Activated T-cell treated with anti-CD3 and anti-CD28 coated beads, Interleukin-2, amount 50 U/mL, for 1 hour (primary cell): ENCODE measurements at places on chromosomes 7 and 10.

DNA sequence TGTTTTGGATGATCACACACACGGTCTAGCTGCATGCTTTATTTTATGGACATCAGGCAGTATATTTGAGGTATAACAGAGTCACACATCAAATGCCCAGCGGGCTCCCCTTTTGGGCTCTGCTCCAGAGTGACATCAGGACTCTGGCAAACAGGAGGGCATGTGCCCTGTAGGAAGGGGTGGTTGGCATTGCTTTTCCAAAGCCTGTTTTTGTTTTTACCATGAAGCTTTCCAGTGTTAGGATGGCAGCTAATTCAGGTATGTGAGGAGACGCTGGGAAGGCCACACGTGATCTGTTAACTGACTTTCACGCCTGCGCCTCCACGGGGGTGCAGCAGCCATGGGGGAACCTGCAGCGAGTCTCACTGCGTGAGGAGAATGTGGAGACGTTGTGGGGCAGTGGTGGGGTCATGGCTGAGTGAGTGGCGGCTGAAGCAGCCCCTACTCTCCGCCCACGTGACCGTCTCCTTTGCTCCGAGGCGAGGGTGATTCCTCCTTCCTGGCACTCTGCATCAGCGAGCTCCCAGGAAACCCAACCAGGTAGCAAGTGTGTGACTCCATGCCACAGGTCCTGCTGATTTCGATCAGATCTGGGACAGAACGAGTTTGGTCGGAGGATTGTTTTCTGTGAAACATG, 117.7 kb downstream of the ANKRD61 start:
- no peak for DNase-seq

- no peak for DNase-seq
These were observed 260.1 kb upstream of the LRRN3 start for GRCh38 chr7:110830778-110831177.

DNA sequence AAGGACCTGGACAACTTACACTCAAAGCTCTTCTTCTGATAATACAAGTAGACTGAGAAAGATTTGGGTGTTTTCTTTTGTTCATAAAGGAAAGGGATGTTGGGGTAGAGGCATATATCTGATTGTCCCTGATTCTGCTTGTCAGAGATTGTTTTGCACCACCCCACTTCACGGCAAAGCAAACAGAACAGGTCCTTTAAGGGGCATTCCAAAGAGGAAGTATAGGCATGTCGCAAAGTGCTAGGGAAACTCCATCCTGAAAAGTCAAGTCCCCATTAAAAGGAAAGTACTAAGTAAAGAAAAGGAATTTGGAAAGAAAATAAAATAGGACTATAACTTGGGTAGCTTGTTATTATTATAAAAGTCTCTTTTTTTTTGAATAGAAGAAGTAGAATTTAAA, 233.0 kb downstream of the DNAJB9 start:
- no peak for DNase-seq

GRCh38 chr10:37478381-37478780, 353.0 kb downstream of the ANKRD30A start:
- DNase-seq = no peak

- peak; percentile 65 for DNase-seq
These were observed 16.2 kb downstream of the HSPB1 start for GRCh38 chr7:76318488-76319353.

GRCh38 chr10:124249196-124249595, 155.8 kb upstream of the CHST15 start:
- DNase-seq = no peak

DNA sequence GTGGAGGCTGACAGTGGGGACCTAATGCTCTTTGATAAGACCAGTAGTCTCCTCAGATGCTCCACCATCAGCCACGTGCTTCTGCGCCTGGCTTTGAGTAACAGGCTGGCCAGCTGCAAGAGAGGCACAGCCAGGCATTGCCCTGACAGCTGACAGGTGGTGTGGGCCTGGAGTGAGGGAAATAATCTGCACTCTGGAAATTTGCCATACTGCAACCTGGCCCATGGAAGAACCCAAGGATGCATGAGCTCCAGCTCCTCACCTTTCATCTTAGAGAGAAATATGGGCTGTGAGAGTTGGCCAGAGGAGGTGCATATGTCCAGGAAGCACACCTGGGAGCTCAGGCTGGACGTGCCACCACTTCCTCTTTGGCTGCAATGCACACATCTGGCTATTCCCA, 118.9 kb downstream of the PLXDC2 start:
- DNase-seq = no peak

- DNase-seq = no peak
These were observed 16.2 kb upstream of the TES start for GRCh38 chr7:116194115-116194514.

DNA sequence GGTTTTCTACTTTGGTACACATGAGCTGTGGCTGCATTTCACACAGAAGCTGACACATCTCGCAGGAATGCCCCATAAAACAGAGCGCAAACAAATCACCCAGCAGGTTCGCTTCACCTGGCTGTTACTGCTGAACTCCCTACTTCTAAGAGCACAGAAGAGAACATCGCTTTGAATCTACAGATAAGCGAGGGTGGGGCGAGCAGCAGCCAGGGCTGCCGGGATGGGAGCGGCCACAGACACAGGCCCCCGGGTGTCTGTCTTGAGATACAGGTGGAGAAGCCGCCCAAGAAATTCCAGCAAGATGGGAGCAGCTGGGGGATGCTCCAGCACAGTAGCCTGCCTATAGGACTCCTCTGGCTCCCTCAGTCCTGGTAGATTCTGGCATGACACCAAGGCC, 27.4 kb downstream of the OGDHL start:
- DNase-seq = no peak

GRCh38 chr7:150941351-150942000, 36.6 kb downstream of the KCNH2 start:
- DNase-seq = peak; percentile 2

GRCh38 chr7:55570218-55570873, 2.0 kb downstream of the VOPP1 start:
- no peak for DNase-seq

GRCh38 chr7:96196676-96197075, 125.2 kb downstream of the SLC25A13 start:
- DNase-seq = no peak

DNA sequence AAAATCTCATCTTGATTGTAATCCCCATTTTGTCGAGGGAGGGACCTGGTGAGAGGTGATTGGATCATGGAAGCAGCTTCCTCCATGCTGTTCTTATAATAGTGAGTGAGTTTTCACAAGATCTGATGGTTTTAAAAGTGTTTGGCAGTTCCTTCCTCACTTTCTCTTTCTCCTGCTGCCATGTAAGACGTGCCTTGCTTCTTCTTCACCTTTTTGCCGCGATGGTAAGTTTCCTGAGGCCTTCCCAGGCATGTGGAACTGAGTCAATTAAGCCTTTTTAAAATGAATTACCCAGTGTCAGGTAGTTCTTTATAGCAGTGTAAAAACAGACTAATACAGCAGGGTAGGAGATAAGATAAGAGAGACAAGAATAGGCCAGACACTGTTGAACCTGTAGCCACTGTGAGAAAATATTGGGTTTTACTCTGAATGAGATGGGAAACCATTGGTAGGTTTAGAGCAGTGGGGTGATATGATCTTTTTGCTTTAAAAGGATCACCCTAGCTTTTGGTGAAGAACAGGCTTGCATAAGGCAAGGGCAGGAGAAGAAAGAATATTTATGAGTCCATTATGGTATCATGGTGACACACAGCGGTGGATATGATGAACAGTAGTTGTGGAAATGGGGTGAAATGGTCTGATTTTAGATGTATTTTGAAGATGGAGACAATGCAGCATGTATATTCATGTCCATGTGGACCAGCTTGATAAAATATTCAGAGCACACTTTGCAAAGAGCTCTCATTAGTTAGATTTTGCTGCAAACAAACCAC, 11.5 kb downstream of the OR6B1 start:
- DNase-seq = no peak

GRCh38 chr10:132932461-132933307, 9.7 kb downstream of the CFAP46 start:
- no peak for DNase-seq

GRCh38 chr10:5466451-5467206, 32.7 kb downstream of the CALML5 start:
- no peak for DNase-seq

- DNase-seq = no peak
These were observed 200.4 kb downstream of the DKK1 start for GRCh38 chr10:52514481-52514880.

DNA sequence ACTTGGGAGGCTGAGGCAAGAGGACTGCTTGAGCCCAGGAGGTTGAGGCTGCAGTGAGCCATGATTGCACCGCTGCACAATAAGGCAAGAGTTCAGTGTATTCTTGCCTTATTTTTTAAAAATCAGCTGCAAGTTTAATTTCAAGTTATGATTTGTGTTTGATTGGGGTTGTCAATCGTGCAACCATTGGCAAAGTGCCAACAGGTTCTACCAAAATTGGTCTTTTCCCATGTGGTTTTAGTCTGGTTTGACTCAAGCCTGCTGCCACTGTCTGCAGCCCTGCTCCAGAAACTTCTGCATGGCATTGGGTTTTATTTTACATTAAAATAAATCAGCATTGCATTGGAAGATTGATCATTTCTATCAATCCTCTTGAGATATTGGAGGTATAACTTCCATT, 72.7 kb downstream of the PTPRE start:
- no peak for DNase-seq

- DNase-seq = no peak
These were observed 4.0 kb downstream of the HDAC9 start for GRCh38 chr7:18499407-18500177.

DNA sequence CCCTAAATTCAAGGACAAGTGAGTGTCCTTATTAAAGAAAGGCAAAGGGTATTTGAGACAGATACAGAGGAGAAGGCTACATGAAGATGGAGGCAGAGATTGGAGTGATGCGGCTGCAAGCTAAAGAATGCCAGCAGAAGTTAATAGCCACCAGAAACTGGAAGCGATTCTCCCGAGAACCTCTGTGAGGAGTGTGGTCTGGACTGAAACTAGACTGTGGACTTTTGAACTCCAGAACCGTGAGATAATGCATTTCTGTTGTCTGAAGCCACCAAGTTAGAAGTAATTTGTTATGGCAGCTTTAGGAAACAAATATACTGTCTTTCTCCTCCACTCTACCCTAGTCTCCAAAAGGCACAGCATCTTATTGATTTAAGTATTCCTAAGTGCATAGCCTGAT, 80.3 kb upstream of the CREB5 start:
- DNase-seq = no peak

DNA sequence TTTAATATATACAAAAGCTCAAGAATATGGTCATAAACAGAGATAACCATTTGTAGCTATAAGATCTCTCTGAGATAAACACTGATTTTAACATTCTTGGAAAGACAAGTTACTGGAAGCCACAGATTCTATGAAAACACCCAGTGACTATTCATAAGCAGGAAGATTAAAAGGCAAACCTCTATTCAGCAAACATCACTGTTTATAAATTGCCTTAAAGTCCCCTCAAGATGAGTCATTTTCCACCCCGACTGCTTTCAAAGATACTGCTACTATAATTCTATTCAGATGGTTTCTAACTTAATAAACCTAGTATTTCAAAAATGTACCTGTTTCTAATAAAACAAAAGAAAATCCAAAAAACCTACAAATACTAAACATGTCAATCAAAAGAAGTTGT, 21.0 kb downstream of the TM9SF3 start:
- no peak for DNase-seq

- no peak for DNase-seq
These were observed 20.9 kb downstream of the MAP3K8 start for GRCh38 chr10:30454744-30455510.

- no peak for DNase-seq
These were observed 115.4 kb upstream of the TNRC18 start for GRCh38 chr7:5539013-5539411.

GRCh38 chr7:27802999-27803398, 63.0 kb downstream of the TAX1BP1 start:
- DNase-seq = no peak

GRCh38 chr7:1437155-1437880, 22.0 kb downstream of the MICALL2 start:
- DNase-seq = no peak

DNA sequence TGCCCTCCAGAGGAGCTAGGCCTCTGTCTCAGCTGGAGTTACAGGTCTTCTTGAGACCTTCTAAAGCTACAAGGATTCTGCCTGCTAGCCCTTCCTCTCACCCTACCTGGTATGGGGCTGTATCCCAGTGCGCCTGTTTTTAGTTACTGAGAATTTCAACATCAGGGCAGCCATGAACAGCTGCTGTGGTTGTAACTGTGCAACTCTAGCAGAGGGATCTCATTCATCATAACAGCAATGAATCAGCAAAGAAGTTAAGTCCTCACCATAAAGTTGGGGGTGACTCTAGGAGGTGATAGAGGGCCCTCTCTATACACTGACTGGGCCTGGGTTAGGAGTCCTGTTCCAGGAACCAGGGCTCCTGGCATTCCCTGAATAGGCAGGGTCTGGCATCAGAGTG, 14.0 kb upstream of the CDH23 start:
- no peak for DNase-seq
